Stimulated activated CD4-positive, alpha-beta T cell treated with anti-CD3 and anti-CD28 coated beads, Interleukin-1b, Interleukin-23, amount 100 ng/mL, for 4 hours (primary cell): ENCODE measurements at places on chromosomes 1 and 21.

DNA sequence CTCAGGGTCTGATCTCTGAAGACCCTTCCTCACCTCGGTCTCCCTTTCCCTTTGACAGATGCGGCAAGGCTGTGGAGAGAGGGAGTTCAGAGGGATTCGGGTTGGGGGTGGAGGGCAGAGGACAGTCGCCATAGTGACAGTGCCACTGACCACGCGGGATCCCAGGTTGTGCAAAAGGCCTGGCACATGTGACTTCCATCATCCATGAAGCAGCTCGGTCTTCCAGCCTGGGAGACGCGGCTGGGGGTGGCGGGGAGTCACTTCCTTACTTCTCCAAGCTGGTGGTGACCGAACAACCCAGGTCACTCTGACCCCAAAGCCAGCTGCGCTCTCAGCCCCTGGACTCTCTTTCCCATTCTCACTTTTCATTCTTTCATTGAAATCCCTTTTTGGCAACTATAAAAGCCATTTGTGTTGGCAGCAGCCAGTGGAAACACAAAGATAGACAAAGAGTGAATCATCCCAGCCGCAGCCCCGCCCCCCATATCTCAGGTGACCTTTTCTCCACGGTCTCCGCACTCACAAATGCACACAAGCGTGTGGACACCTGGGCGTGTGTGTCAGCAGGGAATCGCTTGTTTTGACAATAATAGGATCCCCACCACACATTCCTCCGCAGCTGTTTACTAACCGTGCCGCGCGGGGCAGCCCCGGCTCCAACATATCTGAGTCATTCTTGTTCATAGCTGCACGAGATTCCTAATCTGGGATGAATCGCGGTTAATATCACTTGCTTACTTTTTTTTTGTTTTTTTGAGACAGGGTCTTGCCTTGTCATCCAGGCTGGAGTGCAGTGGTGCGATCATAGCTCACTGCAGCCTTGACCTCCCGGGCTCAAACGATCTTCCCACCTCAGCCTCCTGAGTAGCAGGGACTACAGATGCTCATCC lies 68.3 kb downstream of the DHRS3 start:
- peak; percentile 6 for DNase-seq

GRCh38 chr1:117225931-117226330 lies 15.2 kb upstream of the VTCN1 start:
- no peak for DNase-seq

- DNase-seq, result no peak
These were observed 34.9 kb upstream of the NTNG1 start for GRCh38 chr1:107105914-107106313.

GRCh38 chr1:81921344-81921743 lies 120.6 kb downstream of the ADGRL2 start:
- DNase-seq, result no peak
